ENCODE measurements at places on chromosomes 6 and 20.
A peak's percentile ranks its signal among the peaks of the same experiment; 100 is the strongest.

DNA sequence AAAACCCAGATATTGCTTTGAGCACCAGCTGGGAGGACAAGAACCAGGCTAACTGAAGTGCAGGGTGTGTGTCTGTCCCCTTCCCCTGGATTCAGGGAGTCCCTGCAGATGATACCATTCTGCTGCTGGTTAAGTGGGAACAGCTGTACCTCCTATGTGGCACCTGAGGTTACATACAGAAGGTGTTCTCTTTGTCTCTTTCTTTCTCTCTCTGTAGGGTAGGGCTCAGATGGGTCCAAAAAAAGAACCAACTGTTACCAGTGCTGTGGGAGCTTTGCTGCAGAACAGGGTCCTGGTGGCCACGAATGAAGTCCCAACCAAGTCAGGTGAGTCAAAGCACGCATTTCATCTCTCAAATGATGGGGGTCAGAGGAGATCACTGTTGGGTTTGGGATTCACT is 38.6 kb downstream of the ZC2HC1B start:
- no peaks in the 10 kb centered on the region for H3K36me3 ChIP-seq
- DNase-seq: no peak
- H3K27ac ChIP-seq: no peak overlapping the region
- no peaks in the 10 kb centered on the region for H3K4me1 ChIP-seq
- H3K4me3 ChIP-seq: no peak overlapping the region

DNA sequence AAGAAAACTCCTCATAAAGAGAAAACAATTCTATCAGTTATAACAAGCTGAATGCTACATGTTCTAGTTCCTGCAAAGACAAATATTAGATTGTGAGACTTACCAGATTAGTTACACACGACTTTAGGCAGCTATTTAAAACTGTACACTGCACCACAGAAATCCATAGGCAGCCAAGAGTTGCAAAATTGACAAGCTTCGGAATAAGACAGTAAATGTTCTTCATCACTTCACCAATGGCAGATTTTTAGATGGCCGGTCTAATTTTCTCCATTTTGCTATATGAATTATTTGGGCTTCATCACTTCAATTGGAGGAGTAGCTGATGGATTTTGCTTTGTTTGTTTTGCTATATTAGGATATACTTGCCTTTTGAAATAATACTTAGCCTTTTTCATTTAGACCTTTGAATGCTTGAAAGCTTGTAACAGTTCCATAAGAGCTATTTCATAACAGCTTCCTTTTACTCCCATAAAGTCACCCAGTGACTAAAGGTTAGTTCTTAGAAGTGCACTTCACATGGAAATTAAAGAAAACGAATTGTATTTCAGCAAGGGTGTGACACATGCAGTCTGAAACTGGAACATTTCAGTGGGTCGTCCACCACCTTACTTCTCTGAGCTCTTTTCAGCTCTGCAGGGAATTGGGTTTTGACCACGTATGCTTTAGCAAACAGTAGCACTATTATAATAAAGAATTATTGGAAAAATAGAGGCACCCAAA is at the start of gene ROS1:
Gene ROS1, minus strand, starts transcription at position 512 of the 723 bp plus-strand sequence. Its CDS starts 286 bp downstream, at position 226.
- peaks cover 3% of the 10 kb centered on the region for H3K27me3 ChIP-seq
- no peaks in the 10 kb centered on the region for H3K4me1 ChIP-seq
- no peaks in the 10 kb centered on the region for H3K36me3 ChIP-seq
- no peak for DNase-seq

DNA sequence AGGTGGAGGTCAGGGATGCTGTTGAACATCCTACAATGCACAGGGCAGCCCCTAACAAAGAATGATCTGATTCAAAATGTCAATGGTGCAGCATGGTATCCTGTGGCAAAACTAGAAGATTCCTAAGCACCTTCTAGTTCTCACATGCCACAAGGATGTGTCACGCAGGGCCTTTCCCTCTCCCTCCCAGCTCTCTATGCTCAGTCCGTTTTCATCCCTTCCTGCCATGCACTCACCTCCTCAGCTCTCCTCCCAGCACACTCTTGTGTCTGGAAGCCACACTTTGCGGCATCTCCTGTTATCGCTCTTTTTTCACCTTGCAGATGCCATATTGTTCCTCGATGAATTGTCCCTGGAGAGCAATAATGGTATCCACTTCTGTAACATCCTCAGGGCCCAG is 263.4 kb downstream of the CDC5L start:
- H3K27ac ChIP-seq: no peak overlapping the region
- no peak overlapping the region for H3K4me3 ChIP-seq
- no peaks in the 10 kb centered on the region for H3K36me3 ChIP-seq
- no peaks in the 10 kb centered on the region for H3K27me3 ChIP-seq

DNA sequence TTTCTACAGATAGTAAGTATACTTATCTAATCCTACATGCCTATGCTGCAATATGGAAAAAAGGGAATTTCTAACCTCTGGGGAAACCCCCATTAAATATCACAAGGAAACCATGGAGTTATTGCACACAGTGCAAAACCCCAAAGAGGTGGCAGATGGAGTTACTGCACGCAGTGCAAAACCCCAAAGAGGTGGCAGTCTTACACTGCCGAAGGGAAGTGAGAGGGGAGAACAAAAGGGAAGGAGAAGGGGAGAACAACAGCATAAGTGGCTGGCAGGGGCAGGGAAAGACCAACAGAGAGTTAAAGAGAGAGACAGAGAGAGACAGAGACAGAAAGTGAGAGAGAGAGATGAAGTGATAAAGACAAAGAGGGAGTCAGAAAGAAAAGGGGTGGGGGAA is 43.8 kb upstream of the EIF2S2 start:
- no peaks in the 10 kb centered on the region for H3K4me1 ChIP-seq
- no peak for DNase-seq
- H3K4me3 ChIP-seq: no peak overlapping the region
- no peaks in the 10 kb centered on the region for H3K36me3 ChIP-seq
- no peak overlapping the region for H3K27ac ChIP-seq

DNA sequence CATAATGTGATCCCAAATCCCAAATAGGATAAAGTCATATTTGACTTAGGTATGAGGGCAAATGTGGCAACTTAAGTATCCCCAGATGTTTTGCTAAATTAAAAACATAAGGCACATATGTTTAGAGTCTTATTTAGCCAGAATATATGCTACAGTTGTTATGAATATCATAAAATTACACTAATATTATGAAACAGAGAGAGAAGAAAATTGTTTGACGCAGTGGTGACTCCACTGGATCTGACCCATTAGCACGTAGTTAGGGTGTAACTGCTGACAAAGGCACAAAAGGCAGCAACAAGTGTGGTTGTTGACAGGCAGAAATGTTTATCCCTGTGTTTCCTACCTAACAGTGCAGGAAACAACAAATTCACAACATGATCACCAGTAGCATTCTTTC is 152.4 kb upstream of the THBS2 start:
- no peaks in the 10 kb centered on the region for H3K36me3 ChIP-seq
- H3K27me3 ChIP-seq: no peaks in the 10 kb centered on the region
- no peak overlapping the region for H3K27ac ChIP-seq
- no peak overlapping the region for H3K4me3 ChIP-seq

GRCh38 chr6:100230953-100231316 is 233.8 kb downstream of the SIM1 start:
- no peak overlapping the region for H3K4me3 ChIP-seq
- DNase-seq: no peak
- H3K27ac ChIP-seq: no peak overlapping the region
- no peaks in the 10 kb centered on the region for H3K27me3 ChIP-seq

DNA sequence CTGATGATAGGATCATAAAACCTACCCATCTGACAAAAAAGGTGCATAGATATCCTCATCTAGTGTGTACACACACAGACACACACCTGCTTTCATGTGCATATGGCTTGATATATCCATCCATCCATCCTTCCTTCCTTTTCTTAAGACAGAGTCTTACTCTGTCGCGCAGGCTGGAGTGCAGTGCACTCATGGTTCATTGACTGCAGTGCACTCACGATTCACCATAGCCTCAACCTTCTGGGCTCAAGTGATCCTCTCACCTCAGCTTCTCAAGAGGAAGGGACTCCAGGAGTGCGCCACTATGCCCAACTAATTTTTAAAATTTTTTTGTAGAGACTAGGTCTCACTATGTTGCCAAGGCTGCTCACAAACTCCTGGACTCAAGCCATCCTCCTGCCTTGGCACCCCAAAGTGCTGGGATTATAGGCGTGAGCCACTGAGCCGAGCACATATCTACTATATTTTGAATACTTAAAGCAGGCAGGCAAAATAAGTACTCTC is 27.1 kb downstream of the ADNP start:
- H3K4me3 ChIP-seq: no peak overlapping the region
- no peak overlapping the region for H3K27ac ChIP-seq
- peaks cover 6% of the 10 kb centered on the region for H3K4me1 ChIP-seq
- peaks cover 25% of the 10 kb centered on the region for H3K36me3 ChIP-seq
- no peaks in the 10 kb centered on the region for H3K27me3 ChIP-seq

DNA sequence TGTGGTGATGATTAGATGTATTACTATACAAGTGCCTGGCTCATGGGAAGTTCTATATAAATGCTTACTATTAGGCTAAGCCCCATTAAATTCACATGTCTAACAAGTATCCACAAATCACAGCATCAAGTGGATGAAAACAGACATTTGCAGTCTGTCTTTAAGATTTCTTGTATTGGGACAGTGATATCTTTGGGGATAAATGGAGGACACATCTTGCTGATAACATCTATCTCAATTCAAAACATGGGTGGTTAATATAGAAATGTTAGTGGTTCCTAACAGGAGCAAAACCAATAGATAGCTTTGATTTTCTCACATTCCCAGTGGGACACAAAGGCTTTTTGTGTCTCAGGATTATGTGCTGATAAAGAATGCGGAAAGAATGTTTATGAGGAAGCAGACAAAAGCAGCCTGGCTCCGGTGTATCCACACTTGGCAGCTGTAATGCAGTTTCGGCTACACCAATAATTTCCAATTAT is 29.3 kb downstream of the PTPRK start:
- DNase-seq: peak; percentile 34
- no peaks in the 10 kb centered on the region for H3K27me3 ChIP-seq
- H3K4me1 ChIP-seq: peaks cover 26% of the 10 kb centered on the region
- H3K27ac ChIP-seq: peak overlapping the region; percentile 82
- peak overlapping the region; percentile 25 for H3K4me3 ChIP-seq

DNA sequence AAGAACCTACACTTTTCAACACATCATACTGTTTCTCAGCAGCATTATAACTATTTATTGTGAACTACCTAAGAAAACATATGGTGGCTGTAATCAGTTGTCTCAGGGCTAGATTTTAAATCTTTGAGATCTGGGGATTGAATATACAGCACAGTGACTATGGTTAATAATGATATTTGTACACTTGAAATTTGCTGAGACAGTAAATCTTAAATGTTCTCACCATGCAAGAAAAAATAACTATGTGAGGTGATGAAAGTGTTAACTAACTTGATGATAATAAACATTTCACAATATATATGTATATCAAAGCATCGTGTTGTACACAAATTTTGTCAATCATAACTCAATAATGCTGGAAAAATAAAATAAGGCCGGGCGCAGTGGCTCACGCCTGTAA is 113.8 kb downstream of the ATXN1 start:
- H3K27ac ChIP-seq: no peak overlapping the region
- no peak for DNase-seq
- no peak overlapping the region for H3K4me3 ChIP-seq
- H3K36me3 ChIP-seq: no peaks in the 10 kb centered on the region

DNA sequence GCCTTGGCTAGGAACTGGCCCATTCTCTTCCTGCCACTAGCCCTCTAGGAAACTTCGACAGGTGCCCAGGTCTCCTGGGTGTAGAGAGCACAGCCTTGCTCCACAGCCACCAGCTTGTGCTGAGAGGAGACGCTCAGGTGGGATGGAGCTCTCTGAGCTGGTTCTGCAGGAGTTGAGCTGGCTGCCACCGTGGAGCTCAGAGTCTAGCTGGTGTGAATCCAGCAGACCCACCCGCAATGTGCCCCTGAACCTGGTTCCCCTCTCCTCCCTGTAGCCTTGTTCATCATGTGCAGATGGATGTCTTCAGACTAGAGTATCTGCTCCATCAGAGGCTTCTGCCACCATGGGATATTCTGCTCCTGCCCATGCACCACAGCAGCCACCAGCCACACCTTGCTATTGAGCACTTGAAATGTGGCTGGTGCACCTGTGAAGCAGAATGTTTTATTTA is 222.5 kb downstream of the SYNDIG1 start:
- H3K27ac ChIP-seq: no peak overlapping the region
- DNase-seq: no peak
- H3K36me3 ChIP-seq: no peaks in the 10 kb centered on the region
- H3K4me3 ChIP-seq: no peak overlapping the region

Measured in pancreas (tissue), 10 donors.